ENCODE measurements at places on chromosomes 16 and 17.

GRCh38 chr16:85718682-85719081, 29.9 kb upstream of the GINS2 start:
- DNase-seq, result no peak

GRCh38 chr17:42803074-42803883, 4.6 kb downstream of the CNTD1 start:
- DNase-seq, result no peak

DNA sequence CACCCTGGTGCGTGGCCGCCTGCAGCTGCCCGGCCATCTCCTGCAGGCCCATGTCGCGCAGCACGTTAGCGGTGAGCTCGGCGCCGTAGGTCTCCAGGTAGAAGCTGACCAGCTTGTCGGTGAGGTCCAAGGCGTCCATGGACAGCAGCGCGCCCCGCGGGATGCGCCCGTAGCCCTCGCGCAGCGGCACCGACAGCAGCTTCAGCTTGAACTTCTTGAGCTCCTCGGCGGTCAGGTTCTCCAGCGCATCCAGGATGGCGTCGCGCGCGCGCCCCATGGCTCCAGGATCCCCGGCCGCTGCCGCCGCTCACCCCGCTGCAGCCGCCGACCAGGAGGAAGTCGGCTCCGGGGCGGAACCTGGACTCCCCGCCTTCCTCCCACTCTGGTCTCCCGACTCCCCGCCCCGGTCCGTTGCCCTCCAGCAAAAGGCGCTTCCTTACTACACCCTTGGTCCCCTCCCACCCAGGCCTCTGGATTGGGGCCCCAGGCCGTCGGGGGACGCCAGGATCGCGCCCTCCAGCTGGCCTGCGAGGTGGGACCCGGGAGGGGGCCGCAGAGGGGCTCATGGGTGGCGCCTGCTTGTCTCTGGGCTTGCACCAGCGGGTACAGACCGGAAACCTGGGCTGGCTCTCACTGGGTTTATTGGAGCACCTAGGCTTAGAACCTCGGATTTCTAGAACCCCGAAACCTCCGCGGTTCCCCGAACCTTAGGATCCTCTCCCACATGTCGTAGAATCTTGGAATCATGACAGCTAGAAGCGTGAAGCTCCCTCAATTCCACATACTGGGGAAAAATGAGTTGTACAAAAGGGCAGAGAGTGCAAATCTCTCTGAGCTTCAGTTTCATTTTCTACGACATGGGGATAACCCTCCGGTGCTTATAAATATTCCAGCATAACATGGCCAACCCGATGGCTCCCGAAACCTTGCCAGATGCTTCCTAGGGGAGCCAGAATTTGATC, at the start of gene PYCARD:
PYCARD (minus strand) TSS at position 347 of the 962 bp plus-strand sequence; CDS start at position 277, 70 bp downstream.
- DNase-seq, result no peak

DNA sequence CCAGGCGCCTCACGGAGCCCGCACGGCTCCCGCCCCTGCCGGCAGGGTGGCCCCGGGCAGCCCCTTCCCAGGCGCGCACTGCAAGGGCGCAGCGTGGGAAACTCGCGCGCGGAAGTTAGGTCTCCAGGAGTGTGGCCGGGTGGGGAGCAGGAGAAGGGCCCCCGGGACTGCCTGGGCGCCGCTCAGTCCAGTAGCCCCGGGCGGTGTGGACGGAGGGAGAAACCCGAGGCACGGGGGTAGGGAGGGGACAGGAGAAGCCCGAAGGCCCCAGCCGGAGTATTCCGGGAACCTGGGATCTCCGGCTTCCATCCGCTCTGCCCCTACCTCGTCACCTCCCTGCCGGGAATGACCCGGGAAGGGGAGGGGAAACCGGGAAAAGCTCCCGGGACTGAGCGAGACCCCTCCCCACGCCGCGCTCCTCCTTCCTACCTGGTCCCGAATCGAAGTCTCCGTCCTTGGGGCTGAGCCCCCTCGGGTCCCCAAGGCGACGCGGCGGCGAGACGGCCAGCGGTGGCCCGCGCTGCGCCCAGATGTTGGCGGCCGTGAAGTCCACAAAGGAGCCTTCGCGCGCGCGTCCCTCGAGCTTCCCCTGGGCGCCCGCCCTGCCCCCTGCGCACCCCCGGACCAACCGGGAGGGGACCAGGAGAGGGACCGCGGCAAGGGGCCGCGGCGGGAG, 418 bp downstream of the SOCS3 start:
- DNase-seq, result peak; percentile 46

DNA sequence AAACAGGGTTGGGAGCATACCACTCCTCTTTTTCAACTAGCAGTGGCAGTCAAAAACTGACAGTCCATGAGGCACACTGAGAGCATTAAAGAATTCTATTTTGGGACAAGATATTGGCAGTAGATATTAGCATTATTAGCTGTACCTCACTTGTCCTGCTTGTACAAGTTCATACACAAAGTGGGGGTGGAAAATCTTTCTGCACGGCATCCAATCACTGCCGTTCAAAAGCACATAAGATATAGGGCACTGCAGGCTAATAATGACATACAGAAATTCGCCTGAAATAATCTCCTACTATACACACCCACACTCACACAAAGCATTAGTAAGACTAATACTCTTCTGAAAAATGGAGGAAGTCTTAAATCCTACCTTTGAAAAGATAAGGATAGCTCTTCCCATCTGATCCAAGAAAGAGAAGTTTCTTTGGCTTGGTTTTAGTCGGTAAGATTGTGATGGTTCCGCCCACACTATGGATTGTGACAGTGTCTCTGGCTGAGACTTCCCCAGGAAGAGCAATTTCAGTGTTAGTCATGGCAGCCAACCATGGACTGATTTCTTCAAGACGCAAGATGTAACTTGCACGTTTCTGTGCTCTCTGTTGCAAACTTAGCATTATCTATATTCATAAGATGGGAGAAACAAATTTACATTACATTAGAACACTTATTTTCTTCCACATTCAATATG, 40.6 kb upstream of the ARL6IP1 start:
- DNase-seq, result no peak

Measured in activated naive CD4-positive, alpha-beta T cell treated with anti-CD3 and anti-CD28 coated beads, Interleukin-2, amount 50 U/mL, for 72 hours (primary cell).